ENCODE measurements at places on chromosomes 16 and 17.
A peak's percentile ranks its signal among the peaks of the same experiment; 100 is the strongest.

GRCh38 chr17:80826346-80826954 is 165.2 kb upstream of the CHMP6 start:
- DNase-seq = no peak

DNA sequence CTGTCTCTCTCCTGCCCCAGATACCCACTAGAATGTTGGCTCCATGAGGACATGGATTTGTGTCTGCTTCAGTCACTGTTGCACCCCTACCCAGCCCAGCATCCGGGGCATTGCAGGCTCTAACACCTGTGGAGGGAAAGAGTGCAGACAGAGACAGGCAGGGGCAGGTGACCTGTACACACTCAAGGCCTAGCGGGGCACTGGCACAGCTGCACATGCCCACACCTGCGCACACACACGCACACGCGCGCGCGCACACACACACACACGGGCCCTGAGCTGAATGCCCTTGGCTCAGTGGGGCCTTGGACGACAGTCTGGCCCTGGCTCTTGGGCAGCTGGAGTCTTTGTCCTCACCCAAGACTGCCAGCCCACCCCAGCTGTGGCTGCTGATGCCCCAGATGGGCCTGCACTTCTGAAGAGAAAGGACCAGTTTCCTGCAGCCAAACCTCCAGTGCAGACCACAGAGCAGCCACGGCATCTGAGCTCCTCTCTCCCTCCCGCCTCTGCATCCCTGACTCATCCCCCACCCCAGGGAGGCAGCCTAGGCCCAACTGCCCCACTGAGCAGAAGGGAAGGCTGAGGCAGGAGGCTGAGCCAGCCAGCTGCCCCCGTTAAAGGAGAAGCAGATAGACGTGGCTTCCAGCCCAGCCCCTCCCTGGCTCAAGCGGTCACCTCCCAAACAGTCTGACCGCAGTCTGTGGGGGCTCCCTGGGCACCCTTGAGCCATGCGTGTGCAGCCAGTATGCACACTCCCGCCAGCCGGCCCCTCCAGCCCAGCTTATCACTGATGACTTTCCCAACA is 12.3 kb upstream of the RAI1 start:
- DNase-seq = no peak

DNA sequence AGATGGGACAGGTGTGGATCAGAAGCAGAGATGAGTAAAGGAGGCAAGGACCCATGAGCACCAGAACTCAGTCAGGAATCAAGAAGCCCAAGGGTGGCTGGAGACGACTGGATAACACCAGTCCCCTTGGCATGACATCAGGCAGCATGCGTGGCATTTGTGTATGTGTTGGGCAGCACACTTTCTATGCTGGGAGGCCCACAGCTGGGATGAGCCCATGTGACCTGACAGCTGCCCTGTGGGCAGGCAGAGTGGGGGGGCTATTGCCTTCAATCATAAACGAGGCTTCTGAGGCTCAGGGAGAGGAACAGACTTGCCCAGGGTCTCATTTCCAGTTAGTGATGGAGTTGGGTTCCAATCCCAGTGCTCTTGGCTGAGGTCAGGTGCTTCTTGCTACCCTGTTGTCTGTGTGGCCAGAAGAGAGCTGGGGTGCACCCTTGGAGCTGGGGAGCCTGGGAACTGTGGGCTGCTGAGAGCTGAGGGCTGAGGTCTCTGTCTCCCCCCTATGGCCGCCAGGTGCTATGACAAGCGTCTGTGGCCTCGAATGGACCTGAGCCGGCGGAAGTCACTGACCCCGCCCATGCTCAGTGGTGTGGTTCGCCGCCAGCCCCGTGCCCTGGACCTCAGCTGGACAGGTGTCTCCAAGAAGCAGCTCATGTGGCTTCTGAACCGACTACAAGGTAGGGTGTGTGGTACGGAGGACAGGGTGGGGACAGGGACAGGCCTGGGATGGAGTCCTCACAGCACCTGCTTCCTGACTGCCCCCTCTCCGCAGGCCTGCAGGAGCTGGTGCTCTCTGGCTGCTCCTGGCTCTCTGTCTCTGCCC is 7.1 kb upstream of the ORAI3 start:
- peak; percentile 93 for DNase-seq

- DNase-seq = peak; percentile 42
Measured at GRCh38 chr17:80861892-80862291, 129.7 kb upstream of the CHMP6 start.

DNA sequence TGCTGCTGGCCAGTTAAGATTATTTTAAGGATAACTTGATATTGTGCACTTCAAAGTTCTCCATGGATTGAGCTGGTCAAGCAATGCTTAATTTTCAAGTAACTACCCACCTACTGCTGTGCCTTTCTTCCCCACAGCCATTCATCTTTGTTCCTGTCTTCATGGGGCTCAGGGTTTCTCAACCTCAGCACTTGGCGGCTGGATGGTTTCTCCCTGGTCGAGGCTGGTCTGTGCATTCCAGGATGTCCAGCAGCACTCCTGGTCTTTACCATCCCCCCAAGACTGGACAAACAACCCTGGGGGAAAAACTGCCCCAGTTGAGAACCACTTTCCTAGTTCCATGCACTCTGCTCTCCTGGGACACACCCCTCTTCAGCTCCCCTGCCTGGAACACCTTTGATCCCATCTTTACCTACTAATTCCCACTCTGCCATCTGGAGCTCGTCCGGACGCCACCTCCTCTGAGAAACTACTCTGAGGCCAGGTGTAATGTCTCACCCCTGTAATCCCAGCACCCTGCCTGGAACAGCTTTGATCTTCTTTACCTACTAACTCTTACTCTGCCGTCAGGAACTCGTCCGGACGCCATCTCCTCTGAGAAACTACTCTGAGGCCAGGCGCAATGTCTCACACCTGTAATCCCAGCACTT is 81.5 kb downstream of the NXN start:
- DNase-seq = no peak

DNA sequence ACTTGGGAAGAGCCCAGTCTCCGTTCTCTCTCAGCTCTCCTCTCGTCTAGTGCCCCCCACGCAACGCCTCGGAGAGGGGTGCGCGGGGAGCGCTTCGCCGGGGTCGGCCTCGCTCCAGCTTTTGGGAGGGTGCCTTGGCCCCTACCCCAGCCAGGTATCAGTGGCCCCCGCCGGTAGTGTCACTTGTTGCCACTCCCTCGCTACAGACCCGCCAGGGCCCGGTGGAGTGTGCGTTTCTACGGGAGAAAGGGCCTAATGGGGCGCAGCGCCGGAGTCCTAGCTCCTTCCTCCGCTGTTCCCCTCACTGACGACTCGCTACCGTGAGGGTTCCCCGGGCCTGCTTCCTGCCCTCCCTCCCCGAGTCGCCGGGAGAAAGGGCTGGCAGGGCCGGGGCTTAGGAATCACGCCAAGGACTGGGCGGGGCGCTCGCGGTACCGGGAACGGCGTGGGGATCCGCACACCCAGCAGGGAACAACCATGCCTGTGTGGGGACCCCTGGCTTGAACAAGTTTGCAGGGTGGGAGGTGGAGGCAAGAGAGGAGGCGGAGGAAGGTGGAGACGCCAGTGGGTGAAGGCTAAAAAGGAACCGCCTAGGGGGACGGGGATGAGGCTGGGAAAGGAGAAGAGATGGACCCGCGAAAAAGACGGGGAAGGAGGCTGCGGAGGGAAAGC is 997 bp upstream of the CDH11 start:
- no peak for DNase-seq

- DNase-seq = no peak
Measured at GRCh38 chr16:31467151-31467773, 4.7 kb upstream of the TGFB1I1 start.

DNA sequence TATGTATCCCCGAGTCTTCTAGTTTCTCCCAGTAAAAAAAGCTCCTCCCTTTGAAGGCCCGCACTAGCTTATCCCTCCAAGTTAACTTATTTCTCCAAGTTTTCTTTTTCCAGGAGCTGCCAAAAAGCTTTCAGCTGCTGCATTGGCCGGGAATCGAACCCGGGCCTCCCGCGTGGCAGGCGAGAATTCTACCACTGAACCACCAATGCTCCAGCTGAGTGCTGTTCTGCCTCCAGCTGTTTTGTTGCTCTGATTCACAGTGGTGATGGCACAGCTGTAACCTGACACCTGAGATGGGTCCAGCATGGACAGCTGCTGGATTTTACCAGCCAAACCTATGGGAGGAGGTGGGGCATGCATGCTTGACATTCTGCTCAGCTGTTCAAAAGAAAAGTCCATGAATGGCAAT is 22.1 kb downstream of the VAC14 start:
- peak; percentile 66 for DNase-seq

- no peak for DNase-seq
Measured at GRCh38 chr16:55277536-55277935, 46.5 kb upstream of the IRX6 start.

GRCh38 chr17:82867763-82868325 is 28.0 kb upstream of the ZNF750 start:
- no peak for DNase-seq

DNA sequence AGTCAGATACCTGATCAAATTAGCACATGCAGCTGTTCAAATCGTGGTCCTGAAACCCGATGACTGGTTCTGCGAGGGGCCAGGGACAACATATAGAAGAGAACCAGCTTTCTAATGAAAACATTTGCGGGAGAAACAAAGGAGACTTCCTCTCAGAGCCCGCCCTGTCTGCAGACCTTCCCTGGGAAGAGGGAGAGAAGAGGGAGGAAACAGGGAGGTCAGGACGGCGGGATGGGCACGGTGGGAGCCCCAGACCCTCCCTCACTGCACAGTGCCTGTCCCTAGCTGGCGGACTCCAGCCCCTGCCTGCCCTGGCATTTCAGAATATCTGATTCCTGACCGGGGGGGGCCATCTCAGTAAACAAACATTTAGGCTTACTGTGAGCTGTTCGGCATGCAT is 317.3 kb downstream of the FOXL1 start:
- DNase-seq = no peak

Measured in HEK293T (cell line).